ENCODE measurements at places on chromosomes 3 and 15. TPM values are rescaled to one million over a fixed set of nuclear protein-coding genes. Genes with fewer than 3 reads are reported as not detected.

Gene CDAN1
- 12.8 TPM for total RNA-seq

Gene GOLGA8G
- not detected for total RNA-seq

Gene GPR27
- 2.4 TPM for total RNA-seq

Gene SHC4
- total RNA-seq, result 2.2 TPM

Gene IL20RB
- 1.1 TPM for total RNA-seq

Gene NEK10
- total RNA-seq, result 0.21 TPM

Gene ATRIP
- 17.5 TPM for total RNA-seq

Gene CTXND1
- not detected for total RNA-seq

GRCh38 chr3:181695661-181696491 is 15.8 kb upstream of the SOX2 start:
- no peak for DNase-seq

- DNase-seq, result no peak
These were observed 29.2 kb downstream of the MAGEF1 start for GRCh38 chr3:184682671-184683070.

- no peak for DNase-seq
These were observed 31.1 kb upstream of the DYNC1LI1 start for GRCh38 chr3:32601722-32602121.

DNA sequence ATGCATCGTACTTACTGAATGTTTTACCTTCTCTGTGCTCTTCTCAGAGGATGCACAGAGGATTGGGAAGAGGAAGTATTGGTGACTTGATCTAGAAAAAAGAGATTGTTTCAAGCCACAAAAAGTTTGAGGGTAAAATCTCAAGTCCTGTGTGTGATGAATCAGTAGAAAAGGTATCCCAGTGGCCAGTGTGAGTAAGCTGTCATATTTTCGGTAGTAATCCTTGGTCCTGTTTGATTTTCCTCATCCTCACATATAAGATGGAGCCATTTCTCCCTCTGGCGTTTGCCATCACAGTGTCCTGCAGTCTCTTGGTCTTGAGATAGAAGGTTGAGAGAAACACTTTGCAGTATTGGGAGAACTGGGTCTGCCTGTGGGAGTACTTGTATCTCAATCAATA is 166.8 kb downstream of the LPP start:
- no peak for DNase-seq

DNA sequence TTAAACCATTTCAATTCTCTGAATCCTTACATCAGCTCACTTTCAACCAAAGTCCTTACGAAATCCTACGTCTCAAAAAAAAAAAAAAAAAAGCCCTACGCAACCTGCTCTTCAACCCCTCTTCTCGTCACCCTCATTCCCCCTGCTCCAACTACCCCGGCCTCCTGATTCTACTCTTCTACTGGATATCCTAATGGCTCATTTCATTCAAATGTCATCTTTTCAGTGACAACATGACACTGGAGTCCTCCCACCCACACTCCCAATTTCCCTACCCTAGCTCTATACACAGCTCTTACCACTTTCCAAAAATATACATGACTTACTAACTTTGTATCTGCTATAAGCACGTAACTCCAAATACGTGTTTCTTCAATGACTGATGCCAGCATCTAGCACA is 11.5 kb downstream of the UBP1 start:
- DNase-seq, result no peak

GRCh38 chr3:36693670-36694069 is 70.7 kb downstream of the DCLK3 start:
- no peak for DNase-seq

- DNase-seq, result no peak
These were observed 6.2 kb downstream of the THSD4 start for GRCh38 chr15:71121442-71121841.

GRCh38 chr3:42557854-42558253 is 23.9 kb downstream of the SEC22C start:
- no peak for DNase-seq

DNA sequence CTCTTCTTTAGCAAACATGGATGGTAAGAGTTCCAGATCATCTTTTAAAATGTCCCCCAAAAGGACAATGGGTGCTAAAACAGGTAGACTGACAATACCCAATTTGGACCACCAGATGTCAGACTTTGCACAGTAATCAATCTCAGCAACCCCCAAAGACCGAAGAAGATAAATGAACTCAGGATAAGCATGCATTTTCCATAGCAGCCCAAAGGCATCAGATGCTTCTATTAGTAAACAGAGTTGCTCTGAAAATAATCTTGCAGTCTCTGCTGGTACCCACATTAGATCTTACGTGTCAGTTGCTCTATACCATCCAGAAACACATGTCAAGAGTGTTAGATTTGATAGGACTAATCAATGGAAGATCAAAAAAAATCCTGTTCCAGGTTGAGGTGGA is 20.6 kb downstream of the MYH15 start:
- no peak for DNase-seq

- no peak for DNase-seq
These were observed 6.7 kb downstream of the PCYT1A start for GRCh38 chr3:196280689-196281440.

DNA sequence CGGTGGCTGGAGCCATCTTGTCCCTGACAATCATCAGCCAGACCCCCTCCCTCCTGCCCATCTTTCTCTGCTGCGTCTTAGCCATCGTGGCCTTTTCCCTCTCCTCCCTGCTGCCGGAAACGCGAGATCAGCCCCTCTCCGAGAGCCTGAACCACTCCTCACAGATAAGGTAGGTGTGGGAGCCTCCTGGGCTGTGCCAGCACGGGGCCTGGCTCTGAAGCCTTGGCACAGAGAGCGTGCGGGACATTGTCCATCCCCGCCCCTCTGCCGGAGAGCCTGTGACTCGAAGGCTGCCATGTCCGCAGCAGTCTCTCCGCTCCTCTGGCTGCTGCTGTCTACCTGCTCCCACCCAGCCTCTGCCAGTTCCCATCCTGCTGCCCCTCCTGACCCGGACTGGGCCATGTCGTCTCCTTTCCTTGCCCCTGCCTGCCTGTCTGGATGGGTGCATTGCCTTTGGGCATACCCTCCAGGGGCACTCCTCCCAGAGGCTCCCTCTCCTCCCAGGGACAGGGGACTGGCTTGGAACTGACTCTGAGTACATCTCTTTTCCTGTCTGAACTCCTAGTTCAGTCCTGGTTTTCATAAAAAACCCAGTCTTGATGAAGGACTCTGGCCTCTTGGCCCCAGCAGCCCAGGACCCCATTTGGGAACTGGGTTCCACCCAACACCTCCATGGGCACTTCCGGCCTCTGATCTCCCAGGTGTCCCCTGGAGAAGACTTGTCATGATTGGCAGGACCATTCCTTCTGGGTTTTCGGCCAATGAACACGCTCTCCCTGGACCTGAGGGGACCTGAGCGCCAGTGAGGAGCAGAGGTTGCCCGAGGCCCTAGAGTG is 30.0 kb upstream of the XYLB start:
- no peak for DNase-seq

DNA sequence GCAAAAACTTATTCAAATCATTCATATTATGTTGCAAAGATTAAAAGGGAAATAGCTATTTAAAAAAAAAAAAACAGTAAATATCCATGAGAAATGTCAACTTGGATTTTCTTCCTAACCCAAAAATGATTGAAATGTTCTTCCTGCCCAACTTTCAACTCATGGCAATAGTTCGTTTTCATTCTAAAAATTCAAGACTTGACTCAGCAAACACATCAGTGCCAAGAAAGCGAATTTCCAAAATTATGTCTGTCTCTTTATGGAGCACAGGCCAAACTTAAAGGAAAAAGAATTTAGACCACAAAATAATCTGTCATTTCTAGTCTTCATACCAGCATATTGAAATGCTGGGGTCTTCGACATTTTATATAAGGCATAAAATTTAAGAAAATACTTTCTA is 63.7 kb downstream of the MAGI1 start:
- DNase-seq, result no peak

GRCh38 chr3:50606596-50606995 is 5.0 kb downstream of the CISH start:
- no peak for DNase-seq

GRCh38 chr15:65377105-65377975 is 462 bp downstream of the IGDCC3 start:
- DNase-seq, result no peak

DNA sequence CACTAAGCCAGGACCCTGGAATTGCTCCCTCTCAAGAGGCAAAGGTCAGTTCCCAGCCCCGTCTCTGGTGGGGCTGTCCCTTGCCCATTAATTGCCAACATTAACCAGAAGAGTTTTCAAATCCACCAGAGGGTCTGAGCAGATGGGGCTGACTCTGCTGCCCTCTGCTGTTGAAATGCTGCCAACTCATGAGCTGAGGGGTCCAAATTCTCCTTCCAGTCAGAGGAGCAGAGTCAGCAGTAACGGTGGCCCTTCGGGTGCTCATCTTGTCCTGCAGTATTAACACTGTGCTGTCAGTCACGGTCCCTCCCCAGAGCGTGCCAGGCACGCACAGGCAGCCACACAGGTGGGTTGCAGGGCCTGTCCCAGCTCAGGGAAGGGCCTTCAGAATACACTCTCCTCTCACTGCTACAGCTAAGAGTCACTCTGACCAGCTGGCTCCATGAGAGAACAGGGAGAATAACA is 10.7 kb upstream of the SPTBN5 start:
- peak; percentile 72 for DNase-seq

DNA sequence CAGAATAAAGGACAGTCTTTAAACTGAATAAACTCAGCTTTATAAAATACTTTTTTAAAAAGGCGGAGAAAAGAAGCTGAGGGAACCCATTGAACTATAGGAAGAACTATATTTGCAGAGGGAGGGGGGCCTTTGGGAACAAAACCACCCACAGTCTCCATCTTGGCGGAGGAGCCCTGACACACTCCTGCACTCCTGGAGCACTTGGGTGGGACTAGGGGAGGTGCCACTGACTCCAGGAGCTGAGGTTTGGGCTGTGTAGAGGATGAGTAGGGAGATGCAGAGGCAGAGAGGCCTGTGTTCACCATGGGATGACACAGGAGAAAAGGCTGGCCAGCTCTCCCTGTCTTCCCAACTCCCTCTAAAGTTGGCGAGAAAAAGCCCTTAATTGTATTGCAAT is 35.8 kb downstream of the IFT122 start:
- no peak for DNase-seq

DNA sequence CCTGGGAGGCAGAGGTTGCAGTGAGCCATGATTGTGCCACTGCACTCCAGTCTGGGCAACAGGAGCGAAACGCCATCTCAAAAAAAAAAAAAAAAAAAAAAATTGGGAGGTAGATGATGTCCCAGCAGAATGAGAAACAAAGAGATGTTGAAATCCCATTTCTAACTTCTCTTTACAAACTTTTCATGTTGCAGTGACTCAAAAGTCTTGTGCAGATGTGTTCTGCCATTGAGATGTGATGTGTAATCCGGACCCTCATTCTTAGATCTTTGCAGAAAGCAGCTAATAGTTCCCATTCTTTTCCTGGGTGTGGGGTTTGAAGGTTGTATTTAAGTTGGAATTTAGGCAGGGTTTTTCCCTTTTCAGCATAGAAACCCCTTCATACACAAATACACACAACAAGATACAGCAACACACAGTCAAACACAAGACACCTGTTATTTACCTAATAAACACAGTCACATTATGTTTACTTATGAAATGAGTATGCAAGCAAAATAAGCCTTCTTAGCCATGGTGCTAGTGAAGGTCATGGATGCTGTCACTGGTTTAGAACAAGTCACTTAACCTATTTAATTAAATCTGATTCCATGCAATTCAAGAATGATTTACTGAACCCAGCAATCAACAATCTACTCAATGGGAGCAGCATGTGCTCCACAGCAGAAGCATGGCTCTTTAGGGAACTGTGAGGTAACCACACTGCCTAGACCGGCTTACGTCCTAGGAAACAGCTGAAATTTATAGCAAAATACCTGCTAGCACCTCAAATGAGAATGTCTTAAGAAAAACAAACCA is 14.9 kb downstream of the SIAH2 start:
- no peak for DNase-seq

DNA sequence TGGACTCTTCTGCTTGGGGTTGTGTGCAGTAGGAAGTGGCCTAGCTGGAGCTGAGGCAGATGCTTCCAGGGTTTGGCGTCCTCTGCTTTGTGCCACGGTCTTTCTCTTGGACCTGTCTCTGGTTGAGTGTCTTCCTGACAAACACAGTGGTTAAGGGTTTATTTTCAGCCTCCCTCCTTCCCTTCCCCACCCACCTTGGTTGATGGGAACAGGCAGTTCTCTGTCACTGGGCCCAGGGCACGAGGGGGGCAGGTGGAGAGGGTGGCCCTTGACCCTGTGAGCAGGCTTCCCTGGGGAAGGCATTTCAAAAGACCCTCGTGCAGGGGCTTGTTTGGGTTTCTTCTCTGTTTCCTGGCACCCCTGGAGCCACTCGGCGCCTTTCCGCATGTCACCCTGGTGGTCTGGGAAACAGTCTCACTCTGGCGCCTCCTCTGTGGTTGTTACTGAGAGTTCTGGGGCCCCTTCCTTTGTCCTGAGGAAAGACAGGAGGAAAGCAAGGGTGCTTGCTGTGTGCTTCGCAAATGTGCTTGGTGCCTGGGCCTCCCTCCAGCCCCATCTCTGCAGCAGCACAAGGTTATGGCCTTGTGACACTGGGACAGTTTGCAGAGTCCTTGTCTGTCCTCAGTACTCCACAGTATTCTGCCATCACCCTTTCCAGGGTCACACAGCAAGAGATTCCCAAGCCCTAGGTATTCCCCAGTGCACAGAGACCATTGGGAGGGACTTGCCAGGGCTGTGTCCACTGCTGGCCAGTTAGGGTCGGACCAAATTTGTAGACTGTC is 10.3 kb upstream of the STAB1 start:
- DNase-seq, result no peak

DNA sequence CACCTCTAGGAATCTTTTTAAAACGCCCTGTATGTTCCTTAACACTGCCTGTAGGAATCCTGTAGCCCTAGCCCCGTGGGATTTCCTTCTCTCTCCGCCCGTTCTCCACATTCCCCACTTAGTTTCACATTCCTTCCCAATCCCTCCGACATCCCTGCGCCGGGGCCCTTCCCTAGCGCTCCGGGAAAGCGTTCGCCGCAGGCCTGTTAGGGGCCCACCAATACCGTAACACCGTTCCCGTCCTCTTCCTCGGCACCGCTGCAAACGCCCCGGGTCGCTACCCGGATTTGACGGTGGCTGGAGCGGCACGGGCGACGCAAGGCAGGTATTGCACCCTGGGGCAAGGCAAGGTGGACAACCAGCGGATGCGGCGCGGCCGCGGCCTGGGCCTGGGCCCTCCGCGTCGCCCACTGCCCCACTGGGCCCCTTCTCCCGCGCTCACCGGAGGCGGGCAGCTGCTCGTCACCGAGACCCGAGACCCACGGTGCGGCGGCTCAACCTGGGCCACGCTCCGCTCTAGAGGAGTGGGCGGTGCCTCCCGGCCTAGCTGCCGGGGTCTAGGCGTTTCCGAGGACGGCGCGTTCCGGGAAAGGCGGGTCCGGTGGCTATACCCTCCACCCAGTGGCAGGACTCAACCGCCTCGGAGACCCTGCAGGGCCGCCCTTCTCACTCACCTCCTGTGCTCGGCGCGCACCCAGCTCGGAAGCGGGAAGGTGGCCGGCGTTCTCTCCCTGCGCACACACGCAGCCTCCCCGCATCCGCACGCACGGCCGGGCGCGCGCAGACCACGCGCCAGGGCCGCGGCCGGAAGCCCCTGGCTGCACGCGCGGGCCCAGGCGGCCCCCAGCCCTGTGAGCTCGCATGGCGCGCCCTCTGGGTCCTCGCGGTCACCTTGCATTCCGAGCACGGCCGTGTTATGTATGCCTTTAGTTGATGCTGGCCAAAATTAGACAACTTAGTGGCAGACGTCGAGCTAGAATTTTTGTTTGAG is at the start of gene B3GALNT1:
B3GALNT1 (minus strand) TSS at position 789 of the 991 bp plus-strand sequence. CDS start 18,595 bp downstream, outside the sequence.
- no peak for DNase-seq

- DNase-seq, result no peak
These were observed 725 bp downstream of the CHL1 start for GRCh38 chr3:197149-197827.

- DNase-seq, result no peak
These were observed 276.4 kb downstream of the POLQ start for GRCh38 chr3:121269389-121269788.

GRCh38 chr3:177375316-177375715 is 178.0 kb upstream of the TBL1XR1 start:
- no peak for DNase-seq

Data from activated T-cell treated with anti-CD3 and anti-CD28 coated beads, Interleukin-2, amount 50 U/mL, for 4 hours (primary cell).